ENCODE measurements at places on chromosomes 7 and 10.

DNA sequence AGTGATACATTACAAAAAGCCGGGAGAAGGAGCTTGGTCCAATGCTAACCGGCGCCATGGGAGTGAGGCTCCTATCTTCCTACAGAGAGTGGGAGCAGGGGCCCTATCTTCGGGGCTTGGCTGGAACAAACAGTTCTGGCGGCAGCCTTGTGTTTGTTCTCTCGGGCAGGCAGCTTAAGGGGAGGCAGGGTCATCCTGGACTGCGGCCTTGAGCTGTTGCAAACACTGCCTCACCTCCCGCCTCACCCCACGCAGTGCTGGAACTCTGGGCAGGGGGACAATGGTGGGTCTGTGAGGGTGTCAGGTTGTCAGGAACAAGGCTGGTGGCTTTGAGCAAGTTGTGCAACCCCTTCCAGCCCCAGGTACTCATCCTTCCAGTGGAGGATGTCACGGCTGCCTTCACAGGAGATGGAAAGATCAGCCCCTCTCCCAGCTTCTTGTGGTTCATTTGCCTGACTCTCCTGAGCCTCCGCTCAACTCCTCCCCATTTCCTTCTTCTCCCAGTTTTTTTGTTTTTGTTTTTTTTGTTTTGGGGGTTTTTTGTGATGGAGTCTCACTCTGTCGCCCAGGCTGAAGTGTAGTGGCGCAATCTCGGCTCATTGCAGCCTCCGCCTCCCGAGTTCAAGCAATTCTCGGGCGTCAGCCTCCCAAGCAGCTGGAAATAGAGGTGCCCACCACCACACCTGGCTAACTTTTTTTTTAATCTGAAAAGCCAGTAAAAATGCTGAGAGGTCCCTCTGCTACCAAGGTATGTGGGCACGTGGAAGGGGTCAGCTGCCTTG, 57.4 kb downstream of the SPOCK2 start:
- DNase-seq, result no peak

DNA sequence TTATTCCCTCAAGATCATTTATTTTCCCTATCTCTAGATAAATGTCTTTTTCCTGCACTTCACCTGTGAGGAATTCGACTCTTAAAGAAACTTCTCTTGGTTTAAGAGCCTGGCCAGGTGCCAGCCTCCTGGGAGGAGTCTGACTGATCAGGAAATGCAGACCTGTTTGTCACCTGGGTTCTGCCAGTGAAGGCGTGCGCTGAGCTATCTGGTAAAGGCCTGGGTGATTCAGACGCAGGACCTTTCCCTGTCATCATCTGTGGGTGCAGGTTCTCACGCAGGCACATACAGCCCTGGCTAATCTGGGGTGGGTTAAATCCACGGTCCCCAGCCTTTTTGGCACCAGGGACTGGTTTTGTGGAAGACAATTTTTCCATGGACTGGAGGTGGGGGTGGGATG, 65.3 kb upstream of the AQP1 start:
- no peak for DNase-seq

DNA sequence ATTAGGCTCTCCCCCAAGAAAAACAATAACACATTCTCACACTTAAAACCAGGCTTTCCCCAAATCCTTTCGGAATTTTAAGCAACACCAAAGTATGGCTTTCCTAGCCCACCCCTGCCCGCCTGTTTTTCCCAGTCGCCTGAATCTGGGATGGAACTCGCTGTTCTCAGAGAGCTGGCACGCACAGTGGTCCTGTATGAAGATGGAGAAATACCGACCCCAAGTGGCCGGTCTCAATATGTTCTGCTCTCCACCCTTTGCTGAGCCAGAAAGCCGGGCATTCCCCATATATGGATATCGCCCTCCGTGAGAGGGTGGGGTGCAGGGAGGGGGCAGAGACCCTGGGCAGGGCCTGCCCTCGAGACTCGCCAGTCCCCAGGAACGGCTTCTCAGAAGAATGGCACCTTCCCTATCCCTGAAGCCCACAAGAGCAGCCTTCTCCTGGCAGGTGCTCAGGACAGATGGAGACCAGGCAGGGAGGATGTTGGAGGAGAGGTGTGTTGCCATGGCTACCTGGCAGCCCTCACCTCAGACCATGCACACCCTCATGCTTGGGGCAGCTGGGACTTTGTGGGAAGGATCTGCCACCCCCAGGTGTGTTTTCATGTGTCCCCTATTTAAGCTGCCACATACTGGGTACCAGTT, 3.4 kb downstream of the TACR2 start:
- DNase-seq, result no peak

GRCh38 chr7:158315881-158316280, 271.7 kb downstream of the PTPRN2 start:
- no peak for DNase-seq

DNA sequence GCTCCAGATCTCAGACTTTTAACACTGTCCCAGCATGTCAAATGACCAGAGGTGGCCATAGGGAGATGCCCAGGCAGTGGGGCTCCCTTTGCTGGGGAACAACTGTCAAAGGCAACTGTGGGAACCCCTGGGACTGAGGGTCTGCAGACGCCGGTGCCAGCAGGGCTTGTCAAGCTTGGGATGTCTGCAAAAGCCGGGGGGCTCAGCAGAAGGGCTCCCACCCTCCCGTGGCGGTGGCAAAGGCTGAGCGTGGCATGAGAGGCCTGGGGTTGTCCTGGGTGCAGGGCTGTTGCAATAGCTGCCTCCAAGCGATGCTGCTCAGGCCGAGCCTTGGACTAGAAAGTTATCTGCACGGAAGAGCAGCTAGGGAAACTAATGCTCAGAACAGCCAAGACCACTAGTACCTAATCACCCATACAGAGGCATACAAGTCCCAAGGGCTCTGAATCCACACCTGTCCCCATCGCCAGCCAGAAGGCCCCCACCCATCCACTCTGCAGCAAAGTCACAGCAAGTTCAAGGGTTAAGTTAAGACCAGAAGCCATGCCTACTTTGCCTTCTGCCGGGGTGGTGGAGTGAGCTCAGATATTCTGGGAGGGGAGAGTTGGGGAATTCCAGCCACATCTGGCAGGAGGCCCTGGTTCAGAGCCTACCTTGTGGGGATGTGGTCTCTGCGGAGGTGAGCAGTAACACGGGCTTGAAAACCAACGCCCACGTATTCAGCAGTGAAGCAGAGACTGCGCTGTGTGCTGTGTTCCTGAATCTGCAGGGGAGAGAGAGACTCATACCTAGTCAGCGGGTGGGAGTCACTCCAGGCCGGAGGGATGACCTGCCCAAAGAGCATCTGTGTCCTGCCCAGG, 4.6 kb downstream of the SH2B2 start:
- no peak for DNase-seq

- peak; percentile 18 for DNase-seq
Observed at GRCh38 chr7:73623798-73624668, at the start of gene MLXIPL. Gene MLXIPL, minus strand, starts transcription at chr7:73624522. Its CDS starts 30 bp downstream, at chr7:73624492.

GRCh38 chr10:71419002-71419540, 22.4 kb downstream of the CDH23 start:
- no peak for DNase-seq

- DNase-seq, result no peak
Observed at GRCh38 chr10:50419091-50419490, 167.8 kb upstream of the ASAH2 start.

DNA sequence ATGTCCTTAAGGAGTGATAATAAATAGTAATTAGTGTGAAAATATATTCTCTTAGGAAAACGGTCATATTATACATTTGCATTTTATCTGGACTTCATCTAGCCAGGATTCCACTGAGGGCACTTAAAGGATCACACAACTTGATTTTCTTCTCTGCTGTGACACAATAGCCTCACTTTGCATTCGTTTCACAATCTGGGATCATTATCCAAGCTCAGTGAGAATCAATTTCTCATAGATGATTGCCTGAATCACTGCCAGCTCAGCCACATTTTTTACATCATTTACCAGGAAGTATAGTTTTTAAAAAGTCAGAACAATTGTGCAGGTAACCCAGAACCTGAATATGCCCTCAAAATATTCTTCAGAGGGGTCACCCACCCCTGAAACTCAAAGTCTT, 68.9 kb downstream of the PTPRZ1 start:
- DNase-seq, result no peak

- DNase-seq, result peak; percentile 42
Observed at GRCh38 chr7:74449809-74450397, 3.8 kb upstream of the GTF2IRD1 start.

GRCh38 chr7:133859231-133859630, 267.9 kb upstream of the LRGUK start:
- DNase-seq, result no peak

DNA sequence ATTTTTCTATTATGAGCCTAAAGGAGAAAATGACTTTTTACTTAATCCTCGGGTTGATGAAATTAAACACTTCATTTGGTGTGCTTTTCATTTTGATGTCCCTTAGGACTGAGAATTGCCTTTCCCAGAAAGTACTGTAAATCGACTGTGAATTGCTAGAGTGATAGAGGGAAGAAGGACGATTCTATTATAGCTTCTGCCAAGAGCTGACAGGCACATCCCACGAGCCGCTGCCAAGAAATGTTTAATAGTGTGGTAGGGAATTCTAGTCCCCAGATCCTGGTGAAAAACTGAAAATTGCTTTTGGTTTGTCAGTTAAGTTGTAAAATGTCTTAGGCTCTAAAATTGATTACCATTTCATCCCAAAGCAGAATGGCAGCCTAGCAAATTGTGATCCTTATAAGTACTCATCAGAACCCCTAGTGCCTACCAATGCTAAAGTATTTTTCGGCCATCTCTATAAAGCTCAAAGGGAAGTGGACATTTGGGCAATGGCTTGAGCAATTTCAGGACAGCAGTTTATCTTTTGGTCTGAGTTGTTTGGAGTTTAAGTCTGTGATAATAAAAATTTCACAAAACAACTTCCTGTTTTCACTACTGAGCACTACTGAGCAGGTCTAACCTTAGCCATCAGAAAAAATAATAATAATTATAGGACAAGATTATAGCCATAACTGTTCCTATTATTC, 44.6 kb upstream of the HYCC1 start:
- DNase-seq, result no peak

GRCh38 chr10:93435621-93436397, 46.3 kb downstream of the MYOF start:
- DNase-seq, result no peak

DNA sequence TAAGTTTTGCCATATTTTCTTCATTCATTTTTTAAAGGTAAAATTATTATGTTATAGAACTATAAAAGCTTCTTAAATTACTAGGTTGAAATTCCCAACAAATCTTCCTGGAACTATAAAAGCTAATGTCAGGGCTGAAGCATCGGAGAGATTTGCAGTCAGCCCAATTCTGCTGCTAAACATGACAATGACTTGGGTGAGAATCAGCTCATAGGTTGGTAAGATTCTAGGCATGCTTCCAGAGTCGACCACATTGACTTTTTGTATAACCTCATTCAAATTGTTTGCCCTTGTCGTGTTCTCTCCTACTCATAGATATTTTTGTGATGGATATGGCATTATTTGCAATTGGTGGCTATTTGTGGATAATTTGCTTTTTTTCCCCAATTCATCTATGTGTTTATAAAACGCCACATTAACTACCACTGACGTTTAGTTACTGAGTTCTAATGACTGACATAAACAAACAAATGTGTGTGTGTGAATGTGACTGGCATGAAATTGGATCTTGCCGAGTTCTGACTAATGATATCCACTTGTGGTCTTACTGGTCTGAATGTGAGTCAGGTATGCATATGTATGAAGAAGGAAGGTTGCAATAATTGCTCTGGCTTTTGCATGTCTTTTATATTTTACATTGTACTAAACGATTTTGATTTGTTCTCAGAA, 579.8 kb downstream of the PARD3 start:
- no peak for DNase-seq

- peak; percentile 84 for DNase-seq
Observed at GRCh38 chr10:92848441-92849233, at the start of gene EXOC6. Gene EXOC6, plus strand, starts transcription at chr10:92848520. Its CDS starts 14 bp downstream, at chr10:92848534.

DNA sequence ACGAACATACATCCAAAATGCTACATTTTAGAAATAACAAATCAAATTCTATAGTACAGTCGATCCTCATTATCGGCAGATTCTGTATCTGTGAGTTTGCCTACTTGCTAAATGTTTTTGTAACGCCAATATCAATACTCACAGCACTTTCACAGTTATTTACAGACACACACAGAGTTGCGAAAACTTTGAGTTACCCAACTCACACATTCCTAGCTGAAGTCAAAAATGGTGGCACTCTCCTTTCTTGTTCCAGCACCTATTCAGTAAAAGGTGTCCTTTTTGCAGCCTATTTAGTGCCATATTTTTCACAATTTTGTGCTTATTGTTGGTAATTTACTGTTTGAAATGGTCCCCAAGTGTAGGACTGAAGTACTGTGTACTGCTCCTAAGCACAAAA, 161.7 kb downstream of the AKR1D1 start:
- DNase-seq, result no peak

DNA sequence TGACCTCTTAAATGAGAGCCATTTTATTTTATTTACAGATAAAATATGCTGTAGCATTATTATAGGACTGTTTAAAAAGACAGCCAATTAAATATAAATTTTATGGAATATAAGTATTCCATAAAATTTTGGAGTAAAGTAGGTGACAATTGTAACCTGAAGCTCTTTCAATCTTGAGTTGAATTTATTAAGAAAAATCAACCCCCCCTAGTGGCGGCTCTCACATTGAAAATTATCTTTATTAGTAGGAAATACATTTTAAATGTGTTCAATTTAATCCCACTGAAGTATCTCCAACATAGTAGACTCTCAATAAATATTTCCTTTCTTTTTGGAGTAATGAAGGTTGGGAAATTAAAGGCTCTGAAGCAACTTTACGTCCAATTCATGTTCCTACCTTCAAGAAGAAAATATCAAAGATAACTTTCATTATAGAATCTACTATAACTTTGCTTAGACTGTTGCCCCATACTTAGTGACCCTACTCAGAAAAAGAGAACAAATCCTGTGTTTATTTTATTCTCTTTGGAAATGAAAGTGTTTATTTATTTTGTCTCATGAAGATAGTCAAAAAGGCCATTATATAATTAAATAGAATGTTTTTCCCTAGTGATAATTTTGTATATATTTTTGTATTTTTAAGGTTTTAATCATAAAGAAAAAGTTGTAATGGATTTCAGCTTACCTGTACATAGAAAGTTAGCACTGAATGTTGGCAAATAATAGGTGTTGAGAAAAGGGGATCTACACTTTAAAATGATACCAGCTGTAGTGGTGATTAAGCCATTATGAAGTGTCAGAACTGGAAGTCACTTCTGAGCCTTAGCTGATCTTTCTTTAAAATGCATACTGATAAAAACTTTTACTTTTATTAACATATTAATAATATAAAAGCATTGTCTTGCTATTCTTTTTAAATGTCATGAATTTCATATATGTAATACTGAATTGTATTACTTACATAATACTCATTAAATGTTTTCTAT, 3.3 kb downstream of the AHR start:
- no peak for DNase-seq

Data from activated effector memory CD4-positive, alpha-beta T cell treated with Interleukin-2 at 50 U/mL for 16 hours (primary cell).